CD14-positive monocyte (primary cell): ENCODE measurements at places on chromosomes 4 and X.

DNA sequence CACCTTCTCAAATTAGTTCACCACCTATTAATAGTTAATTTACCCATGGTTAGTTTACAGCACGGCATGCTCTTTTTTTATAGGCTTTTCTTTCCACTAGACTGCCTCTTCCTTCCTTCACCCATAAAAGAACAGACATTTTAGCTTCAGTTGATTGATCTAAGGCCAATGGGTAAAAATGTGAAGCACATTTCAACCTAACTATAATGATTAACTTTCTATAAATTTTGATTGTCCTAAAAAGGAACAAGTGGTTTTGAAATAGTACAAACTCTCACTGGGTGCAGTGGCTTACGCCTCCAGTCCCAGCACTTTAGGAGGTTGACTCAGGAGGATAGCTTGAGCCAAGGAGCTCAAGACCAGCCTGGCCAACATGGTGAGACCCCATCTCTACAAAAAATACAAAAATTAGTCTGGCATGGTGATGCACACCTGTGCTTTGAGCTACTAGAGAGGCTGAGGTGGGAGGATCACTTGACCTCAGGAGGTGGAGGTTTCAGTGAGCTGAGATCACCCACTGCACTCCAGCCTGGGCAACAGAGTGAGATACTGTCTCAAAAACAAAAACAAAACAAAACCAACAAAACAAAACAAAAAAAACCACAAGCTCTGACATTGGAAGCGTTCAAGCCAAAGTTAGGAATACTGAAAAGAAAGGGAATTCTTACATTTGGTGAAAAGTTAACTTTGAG, 89.9 kb upstream of the FAT1 start:
- DNase-seq, result no peak

- DNase-seq, result no peak
Observed at GRCh38 chr4:157358439-157358838, 137.9 kb downstream of the GRIA2 start.

- peak; percentile 85 for DNase-seq
Observed at GRCh38 chrX:21993265-21993664, 38.9 kb upstream of the PHEX start.

DNA sequence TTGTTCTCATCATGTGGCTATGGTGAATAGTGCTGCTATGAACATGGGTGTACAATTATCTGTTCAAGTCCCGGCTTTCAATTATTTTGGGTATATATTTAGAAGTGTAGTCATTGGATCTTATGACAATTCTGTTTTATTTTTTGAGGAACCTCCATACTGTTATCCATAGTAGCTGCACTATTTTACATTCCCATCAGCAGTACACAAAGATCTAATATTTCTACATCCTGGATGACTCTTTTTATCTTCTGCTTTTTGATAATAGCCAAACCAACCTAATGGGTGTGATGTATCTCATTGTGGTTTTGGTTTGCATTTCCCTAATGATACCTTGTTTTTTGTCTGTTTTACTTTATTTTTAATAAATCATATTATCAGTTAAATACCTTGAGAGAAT, 12.9 kb upstream of the IL13RA1 start:
- peak; percentile 66 for DNase-seq

DNA sequence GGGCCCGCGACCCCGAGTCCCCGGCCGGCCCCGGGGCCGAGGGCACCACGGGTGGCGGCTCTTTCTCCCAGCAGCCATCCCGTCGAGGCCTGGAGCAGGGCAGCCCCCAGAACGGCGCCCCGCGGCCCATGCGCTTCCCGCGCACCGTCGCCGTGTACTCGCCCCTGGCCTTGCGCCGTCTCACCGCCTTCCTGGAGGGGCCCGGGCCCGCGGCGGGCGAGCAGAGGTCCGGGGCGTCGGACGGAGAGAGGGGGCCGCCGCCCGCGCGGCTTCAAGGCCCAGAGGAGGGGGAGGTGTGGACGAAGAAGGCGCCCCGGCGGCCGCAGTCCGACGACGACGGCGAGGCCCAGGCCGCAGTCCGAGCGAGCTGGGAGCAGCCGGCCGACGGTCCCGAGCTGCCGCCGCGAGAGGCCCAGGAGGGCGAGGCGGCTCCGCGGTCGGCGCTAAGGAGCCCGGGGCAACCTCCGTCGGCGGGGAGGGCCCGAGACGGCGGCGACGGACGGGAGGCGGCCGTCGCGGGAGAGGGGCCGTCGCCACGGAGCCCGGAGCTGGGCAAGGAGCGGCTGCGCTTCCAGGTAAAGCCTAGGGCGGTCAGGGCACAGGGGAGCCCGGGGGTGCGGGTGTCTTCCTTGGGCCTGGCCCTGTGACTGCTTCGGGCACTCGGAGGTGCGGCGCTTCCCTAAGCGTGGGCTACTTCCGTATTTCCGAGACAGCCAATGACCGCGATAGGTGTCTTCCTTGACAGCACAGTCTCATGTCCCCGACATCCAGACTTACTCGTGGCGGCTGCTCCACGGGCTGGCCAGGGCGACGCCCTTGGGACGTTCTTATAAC, 845 bp downstream of the ZAR1 start:
- peak; percentile 30 for DNase-seq

DNA sequence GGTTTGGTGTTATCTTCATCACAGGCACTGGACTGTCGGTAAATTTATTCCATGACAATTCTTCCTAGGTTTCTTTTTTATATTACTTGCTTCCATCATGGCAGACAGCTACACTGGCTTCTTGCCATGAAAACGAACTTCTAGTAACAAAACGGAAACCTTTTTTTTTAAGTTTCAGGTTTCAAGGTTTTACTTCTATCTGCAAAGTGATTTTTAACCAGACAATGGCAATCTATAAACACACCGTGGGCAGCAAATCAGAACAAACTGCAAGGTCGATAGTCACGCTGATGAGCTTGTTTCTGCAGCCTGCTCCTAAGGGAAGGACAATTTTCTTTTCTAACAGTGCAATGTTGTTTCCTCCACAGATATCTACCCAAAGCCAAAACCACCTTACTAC, 29.9 kb downstream of the XG start:
- DNase-seq, result no peak

DNA sequence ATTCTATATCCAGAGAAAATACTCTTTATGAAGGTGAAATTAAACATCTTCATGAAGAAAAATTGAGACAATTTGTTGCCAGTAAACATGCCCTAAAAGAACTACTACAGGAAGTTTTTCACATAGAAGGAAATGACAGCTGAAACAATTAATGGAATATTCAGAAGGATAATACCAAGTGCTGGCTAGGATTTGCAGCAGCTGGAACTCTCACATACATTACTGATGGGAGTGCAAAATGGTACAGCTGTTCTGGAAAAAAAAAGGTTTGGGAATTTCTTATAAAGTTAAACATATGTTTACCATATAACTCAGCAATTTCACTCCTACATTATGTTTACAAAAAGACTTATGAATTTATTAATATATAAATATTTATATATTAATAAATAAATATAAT, 193.2 kb upstream of the FAT4 start:
- DNase-seq, result no peak

DNA sequence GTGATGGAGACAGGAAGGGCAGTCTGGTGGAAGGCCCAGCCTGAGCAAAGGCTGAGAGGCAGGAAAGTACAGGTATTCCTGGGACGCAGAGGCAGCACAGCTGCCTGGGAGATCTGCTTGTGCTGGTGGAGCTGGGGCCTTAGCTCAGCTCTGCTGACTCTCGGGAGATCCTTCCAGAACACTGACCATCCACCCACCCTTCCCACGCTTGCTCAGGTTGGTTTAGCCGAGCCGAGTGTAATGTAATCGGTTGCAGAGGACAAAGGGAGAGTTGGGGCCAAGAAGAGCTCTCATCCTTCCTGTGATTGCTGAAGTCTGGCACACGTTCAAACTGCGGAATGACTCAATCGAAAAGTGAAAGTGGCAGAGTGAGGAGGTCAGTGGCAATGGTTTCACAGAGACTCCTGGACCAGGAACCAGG, 43.1 kb upstream of the GPR78 start:
- DNase-seq, result no peak

- no peak for DNase-seq
Observed at GRCh38 chr4:152363086-152363485, 172.8 kb downstream of the FBXW7 start.

- DNase-seq, result no peak
Observed at GRCh38 chr4:89942811-89943210, 48.2 kb downstream of the MMRN1 start.

DNA sequence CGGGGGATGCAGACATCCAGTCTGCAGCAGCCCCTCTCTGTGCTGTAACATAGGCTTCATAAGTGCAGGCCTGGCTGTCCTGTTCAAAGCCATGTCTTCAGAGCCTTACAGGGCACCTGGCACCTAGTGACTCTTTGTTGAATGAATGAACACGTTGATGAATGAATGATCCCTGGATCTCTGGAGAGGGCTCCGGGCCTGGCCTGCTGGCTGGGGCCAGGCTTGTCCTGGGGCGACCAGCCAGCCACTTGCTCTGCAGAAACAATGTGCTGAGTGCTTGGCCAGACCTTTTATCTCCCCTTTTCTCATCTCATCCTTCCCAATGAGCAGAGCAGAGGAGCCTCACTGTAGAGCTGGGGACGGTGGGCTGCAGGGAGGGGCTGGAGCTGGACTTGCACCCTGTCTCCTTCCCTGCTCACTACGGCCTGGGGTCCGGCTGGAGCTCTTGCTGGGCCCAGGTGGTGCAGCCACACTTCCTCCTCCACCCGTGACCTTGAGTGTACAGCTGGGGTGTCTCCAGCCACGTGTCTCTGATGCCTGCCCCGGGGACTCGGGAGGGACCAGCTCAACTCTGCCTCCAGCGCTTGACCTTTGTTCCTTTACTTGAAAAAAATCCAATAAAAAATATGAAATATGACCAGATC, 77.9 kb downstream of the PSAPL1 start:
- DNase-seq, result no peak

DNA sequence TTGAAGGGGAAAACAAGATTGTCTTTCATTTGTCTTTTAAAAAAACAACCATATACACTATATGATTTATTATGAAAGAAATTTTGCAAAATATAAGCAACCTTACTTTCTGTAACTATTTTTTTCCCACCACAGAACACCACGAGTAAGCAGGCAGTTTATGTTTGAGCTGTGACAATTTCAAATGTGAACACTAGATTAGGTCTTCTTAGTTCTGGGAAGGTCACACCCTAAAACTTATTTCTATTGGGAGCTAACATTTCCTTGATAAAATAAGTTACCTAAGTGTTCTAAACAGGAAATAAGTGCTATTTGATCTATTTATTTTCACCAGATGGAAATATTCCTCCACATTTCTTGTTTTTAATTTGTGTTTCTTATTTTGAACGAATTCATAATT, 50.6 kb downstream of the PCDH7 start:
- DNase-seq, result no peak

GRCh38 chr4:40587826-40588225, 41.8 kb downstream of the RBM47 start:
- peak; percentile 87 for DNase-seq

GRCh38 chrX:6386837-6387236, 148.1 kb downstream of the VCX3A start:
- no peak for DNase-seq

DNA sequence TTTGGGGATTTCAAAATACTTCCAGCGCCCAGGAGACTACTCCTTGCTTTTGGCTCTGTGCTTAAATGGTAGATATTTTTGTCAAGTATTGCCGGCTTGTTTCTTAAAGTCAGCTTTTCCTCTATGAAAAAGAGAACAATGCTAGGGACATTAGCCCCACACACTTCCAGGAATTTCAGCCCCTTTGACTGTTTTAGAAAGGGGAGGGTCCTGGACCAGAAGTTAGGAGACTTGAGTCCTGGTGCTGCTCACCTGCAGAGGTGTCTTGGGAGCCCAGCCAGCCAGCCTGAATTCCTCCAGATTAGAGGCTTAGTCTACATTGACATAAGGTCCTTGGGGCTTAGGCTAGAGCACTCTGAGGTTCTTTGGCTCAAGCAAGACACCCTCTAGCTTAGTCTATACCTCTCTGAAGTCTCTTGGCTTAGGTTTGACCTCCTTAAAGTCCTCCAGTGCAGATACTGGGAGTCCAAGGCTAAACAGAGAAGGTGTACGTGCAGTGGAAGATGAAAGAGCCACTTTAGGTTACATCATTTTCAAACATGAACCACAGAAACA, 1.6 kb upstream of the SETD7 start:
- DNase-seq, result no peak

DNA sequence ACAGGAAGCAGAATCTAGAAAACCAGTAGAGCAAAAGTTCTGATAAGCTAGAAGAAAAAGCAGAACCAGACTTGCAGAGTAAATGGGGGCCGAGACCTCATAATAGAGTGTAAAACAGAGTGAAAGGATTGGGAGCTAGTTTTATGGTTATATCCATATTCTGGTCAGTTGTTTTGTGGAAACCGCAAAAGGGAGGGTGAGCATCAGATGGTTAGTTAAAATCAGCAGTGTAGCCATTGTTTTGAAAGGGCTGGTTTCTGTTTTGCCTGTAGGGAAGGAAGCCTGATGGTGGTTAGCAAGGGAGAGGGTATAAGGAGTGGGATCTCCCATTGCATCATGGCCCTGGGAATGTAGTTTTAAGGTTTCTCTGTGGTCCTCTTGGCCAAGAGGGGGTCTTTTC, 17.2 kb upstream of the CCNI start:
- no peak for DNase-seq

GRCh38 chrX:130097507-130098209, 12.6 kb downstream of the ELF4 start:
- DNase-seq, result no peak

GRCh38 chr4:2859514-2859913, 15.9 kb downstream of the ADD1 start:
- peak; percentile 34 for DNase-seq

DNA sequence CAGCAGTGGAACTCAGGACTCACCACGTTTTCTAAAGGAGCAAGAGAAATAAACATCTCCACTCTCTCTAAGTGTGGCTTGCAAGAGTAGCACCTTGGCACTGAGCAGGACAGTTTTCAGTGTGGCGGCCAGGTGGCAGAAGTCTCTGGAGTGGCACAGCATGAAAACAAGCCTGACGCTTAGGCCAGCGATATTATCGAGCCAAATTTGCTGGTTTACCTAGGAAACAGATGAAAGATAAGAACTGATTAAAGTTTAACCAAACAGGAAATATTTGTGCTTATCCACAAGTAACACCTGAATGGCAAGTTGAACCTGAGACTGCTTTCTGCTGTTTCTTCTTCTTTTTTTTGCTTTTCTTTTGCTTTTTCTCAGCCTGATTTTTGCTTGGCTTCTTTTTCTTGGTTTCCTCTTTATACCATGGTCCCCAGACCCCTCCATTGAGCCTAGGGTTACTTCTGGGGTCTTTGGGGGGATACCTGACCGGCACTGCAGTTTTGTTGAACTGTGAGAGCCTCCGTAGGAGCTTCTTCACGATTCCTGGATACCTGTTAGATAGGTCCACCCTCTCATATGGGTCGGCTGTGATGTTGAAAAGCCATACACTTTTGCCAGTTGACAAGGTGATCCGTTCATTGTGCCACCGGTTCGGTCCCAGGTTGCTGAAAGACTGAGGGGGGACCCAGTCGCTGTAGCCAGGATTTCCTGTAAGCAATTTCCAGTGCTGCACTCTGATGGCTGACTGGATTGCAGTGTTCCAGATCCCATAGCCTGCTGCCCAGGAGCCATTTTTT, 77.3 kb downstream of the ARSJ start:
- DNase-seq, result no peak

DNA sequence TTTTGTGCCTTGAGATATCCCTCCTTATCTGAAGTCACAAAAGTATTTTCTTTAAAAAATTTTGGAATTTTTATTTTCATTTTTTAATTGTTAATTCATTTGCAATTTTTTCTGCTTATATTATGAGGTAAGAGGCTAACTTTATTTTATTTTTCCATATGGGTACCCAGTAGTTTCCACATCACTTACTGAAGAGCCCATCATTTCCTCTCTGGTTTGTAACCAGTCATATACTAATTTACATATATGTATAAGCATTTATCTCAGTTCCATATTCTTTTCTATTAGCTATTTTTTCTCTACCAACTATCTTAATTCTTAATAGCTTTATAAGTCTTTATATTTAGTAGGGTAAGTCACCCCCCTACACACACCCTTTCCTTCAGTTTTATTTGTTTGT, 27.0 kb downstream of the MGARP start:
- no peak for DNase-seq
